GM23338 (cell line): ENCODE measurements at places on chromosomes 3 and 15. TPM values are rescaled to one million over a fixed set of nuclear protein-coding genes. Genes with fewer than 3 reads are reported as not detected.

DNA sequence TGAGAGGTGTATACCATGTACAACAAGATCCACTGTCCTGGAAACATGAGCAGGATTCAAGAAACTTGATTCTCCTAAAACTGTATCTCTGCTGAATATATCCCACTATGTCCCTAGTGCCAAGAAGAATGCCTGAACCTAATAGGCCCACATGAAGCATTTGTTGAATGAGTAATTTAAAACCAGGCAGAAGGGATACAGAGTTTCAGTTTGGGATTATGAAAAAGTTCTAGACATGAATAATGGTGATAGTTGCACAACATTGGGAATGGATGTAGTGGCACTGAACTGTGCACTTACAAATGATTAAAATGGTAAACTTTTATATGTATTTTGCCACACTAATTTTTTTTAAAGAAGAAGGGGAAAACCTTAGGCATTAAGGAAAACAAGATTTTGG, 261.1 kb downstream of the IL5RA start:
- H3K27me3 ChIP-seq = no peaks in the 10 kb centered on the region
- H3K4me1 ChIP-seq = no peaks in the 10 kb centered on the region
- H3K4me3 ChIP-seq = no peak overlapping the region
- DNase-seq = no peak
- H3K27ac ChIP-seq = no peak overlapping the region
- no peaks in the 10 kb centered on the region for H3K36me3 ChIP-seq

DNA sequence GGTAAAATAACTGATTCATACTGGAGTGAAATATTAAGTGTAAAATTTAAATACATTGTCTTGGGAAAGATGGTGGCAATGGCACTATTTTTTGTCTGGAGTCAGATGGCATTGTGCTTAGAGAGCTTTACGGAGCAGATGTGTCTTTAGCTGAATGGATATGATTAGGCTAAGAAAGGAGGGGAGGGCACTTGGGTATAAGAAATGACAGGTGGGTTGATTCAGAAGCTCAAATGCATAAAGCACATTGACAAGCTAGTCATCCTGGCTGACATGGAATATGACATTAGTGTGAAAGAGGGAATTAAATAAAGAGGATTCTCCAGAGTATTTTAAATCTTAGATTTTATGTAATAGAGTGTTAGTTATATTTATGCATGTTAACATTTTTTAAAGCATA, 570.1 kb upstream of the CBLB start:
- H3K27ac ChIP-seq = no peak overlapping the region
- DNase-seq = no peak
- H3K27me3 ChIP-seq = no peaks in the 10 kb centered on the region
- no peaks in the 10 kb centered on the region for H3K36me3 ChIP-seq

ACVR2B gene
- 25.3 and 27.9 TPM in 2 replicates for polyA plus RNA-seq

DNA sequence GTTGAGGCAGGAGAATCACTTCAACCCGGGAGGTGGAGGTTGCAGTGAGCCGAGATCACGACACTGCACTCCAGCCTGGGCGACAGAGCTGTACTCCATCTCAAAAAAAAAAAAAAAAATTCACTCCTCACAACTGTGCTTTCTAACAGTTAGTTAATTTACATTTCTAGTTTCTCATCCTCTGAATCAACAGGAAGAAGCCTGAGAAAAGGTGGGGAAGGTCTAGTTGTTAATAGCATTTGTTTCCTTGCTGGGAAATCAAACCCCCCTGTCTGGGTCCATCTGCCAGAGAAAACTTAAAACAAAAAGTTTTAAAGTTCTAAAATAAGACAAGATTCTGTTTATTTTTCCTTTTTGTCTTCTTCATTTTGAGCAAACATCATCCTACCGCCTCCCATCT, 62.3 kb downstream of the TMEM39A start:
- H3K27me3 ChIP-seq = no peaks in the 10 kb centered on the region
- DNase-seq = no peak
- H3K36me3 ChIP-seq = 0 out of 2 replicates have a peak, but pooled peaks cover 2% of the 10 kb centered on the region
- peaks cover 45% of the 10 kb centered on the region for H3K4me1 ChIP-seq
- H3K4me3 ChIP-seq = no peak overlapping the region
- H3K27ac ChIP-seq = no peak overlapping the region

- no peak for DNase-seq
- peaks cover 6% of the 10 kb centered on the region; the same call in 1 of the 2 replicates for H3K4me1 ChIP-seq
- H3K27me3 ChIP-seq = no peaks in the 10 kb centered on the region
- no peak overlapping the region for H3K27ac ChIP-seq
- H3K36me3 ChIP-seq = no peaks in the 10 kb centered on the region
These were observed 27.4 kb upstream of the CACNA2D3 start for GRCh38 chr3:54094926-54095325.

DNA sequence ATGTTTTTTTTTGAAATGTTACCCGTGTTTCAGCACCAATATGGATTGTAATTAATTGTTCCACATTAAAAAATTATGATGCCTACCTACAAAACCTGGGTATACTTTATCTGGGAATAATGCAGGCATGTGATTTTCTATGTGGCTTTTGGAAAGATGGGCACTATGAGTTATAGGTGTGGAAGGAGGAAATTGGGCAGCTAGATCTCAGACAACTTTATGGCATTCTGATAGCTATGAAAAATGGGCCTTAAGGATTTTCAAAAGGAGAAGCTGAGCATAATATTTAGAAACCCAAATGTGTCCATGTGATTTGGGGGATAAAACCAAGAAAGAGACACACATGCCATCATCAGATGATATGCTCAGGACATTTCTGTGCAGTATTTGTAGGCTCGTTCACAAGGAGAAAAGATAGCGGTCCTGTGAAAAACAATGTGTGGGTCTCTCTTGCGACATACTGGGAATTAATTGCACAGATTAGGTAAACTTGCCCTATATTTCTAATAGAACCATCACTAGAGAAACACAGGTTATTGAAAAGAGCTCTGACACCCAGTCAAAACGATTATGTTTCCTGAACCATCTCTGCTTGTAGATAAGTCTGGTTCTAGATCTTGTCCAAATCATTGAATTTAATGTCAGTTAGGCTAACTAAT, 35.3 kb downstream of the ARPP21 start:
- no peak overlapping the region for H3K27ac ChIP-seq
- no peaks in the 10 kb centered on the region for H3K27me3 ChIP-seq
- no peaks in the 10 kb centered on the region for H3K4me1 ChIP-seq

DNA sequence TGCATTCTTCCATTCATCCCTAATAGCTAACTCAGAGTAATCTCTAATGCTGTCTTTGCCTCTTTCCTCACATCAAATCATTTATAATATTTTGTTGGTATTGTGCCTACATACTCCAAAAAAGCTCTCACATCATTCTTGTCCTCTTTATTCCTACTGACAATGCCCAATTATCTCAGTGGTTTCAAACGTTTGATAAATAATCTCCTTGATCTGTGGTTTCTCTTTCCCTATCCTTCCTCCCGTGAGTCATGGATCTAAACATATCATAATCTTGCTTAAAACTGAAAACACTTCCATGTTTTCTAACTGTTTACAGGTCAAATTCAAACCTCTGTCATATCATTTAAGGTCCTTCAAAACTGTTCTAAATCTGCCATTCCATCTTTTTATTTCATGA, 115.1 kb downstream of the CNTN6 start:
- no peak for DNase-seq
- no peaks in the 10 kb centered on the region; the same call in 1 of the 2 replicates for H3K4me1 ChIP-seq

DNA sequence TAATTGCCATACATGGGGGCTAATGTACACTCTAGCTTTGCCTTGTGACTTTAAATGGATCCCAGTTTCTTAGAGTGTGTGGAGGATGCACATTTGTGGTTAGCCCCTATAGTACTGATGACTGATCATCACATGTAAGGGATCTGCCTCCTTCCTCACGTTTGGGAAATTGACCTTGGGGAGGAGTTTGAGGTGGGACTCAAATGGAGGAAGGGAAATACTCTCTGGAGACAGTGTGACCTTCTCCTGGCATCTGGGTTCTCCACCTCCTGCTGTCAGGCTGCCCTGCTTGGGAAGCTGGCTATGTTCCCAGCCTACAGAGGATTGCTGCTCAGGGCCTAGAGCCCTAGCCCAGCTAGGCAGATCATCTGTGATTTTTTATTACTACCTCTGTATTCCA, 48.7 kb downstream of the PPM1L start:
- H3K27me3 ChIP-seq = no peaks in the 10 kb centered on the region
- H3K36me3 ChIP-seq = no peaks in the 10 kb centered on the region
- H3K27ac ChIP-seq = no peak overlapping the region

PLS1 gene
- polyA plus RNA-seq = 18.0 and 18.4 TPM in 2 replicates

- H3K36me3 ChIP-seq = no peaks in the 10 kb centered on the region; the same call in 1 of the 2 replicates
- no peaks in the 10 kb centered on the region for H3K27me3 ChIP-seq
- no peaks in the 10 kb centered on the region for H3K4me1 ChIP-seq
- no peak for DNase-seq
- no peak overlapping the region for H3K27ac ChIP-seq
These were observed 160.1 kb upstream of the CCDC54 start for GRCh38 chr3:107217172-107217571.

DNA sequence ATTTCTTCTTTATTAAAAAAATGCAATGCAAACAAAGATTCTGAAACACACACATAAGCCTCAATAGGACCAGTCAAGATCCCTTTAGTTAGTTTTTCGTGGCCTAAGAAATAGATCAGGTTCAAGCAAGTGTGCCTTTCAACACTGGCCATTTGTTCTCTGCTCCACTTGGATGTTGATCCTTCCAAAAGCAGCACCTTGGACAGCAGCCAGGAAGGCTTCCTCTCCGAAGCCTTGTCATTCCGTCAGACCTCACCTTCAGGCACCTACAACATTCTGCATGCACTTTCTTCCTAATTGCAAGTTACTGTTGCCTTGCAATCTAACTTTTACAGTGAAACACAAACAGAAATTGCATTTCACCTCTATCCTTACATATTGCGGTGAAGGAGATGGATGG, 155.9 kb upstream of the FEZF2 start:
- peak; percentile 88 for DNase-seq
- H3K4me3 ChIP-seq = no peak overlapping the region
- H3K27ac ChIP-seq = no peak overlapping the region
- no peaks in the 10 kb centered on the region for H3K36me3 ChIP-seq

LYZL4 gene
- not detected in 2 replicates for polyA plus RNA-seq

- no peak overlapping the region for H3K27ac ChIP-seq
- no peak overlapping the region for H3K4me3 ChIP-seq
- no peaks in the 10 kb centered on the region for H3K27me3 ChIP-seq
- H3K36me3 ChIP-seq = 0 out of 2 replicates have a peak, but pooled peaks cover 9% of the 10 kb centered on the region
- no peaks in the 10 kb centered on the region for H3K4me1 ChIP-seq
These were observed 40.1 kb upstream of the TAFA4 start for GRCh38 chr3:68972358-68972979.

NDN gene
- polyA plus RNA-seq = 43.7 and 48.1 TPM in 2 replicates

GRCh38 chr3:142844339-142844977, 44.4 kb downstream of the PCOLCE2 start:
- H3K4me1 ChIP-seq = no peaks in the 10 kb centered on the region
- no peaks in the 10 kb centered on the region for H3K36me3 ChIP-seq
- no peak overlapping the region for H3K4me3 ChIP-seq
- no peaks in the 10 kb centered on the region for H3K27me3 ChIP-seq

DNA sequence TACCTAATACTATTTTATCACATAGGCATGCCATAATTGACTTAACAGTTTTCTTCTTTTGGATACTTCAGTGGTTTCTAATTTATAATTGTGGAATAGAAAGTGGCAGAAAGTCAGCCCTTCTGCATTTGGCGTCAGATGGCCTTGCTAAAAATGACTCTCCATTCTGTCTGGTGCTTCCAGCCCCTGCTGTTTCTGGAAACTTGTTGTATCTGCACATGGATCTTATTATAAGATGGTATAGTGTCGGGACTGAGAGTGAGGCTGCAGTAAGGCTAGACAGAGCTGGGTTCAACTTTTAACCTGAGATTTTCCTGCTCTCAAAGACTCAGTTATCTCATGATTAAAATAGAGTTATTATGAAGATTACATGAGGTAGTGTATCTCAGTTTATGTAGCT, 74.8 kb upstream of the WDR72 start:
- H3K27me3 ChIP-seq = no peaks in the 10 kb centered on the region
- no peaks in the 10 kb centered on the region for H3K36me3 ChIP-seq

GRCh38 chr3:148457886-148458285, 239.8 kb upstream of the AGTR1 start:
- no peaks in the 10 kb centered on the region for H3K4me1 ChIP-seq
- no peak overlapping the region for H3K27ac ChIP-seq
- no peak overlapping the region for H3K4me3 ChIP-seq
- no peaks in the 10 kb centered on the region for H3K27me3 ChIP-seq

DOCK3 gene
- 2.2 and 2.4 TPM in 2 replicates for polyA plus RNA-seq

TUBGCP4 gene
- polyA plus RNA-seq = 7.6 and 10.6 TPM in 2 replicates

CYP8B1 gene
- not detected in 2 replicates for polyA plus RNA-seq

DNA sequence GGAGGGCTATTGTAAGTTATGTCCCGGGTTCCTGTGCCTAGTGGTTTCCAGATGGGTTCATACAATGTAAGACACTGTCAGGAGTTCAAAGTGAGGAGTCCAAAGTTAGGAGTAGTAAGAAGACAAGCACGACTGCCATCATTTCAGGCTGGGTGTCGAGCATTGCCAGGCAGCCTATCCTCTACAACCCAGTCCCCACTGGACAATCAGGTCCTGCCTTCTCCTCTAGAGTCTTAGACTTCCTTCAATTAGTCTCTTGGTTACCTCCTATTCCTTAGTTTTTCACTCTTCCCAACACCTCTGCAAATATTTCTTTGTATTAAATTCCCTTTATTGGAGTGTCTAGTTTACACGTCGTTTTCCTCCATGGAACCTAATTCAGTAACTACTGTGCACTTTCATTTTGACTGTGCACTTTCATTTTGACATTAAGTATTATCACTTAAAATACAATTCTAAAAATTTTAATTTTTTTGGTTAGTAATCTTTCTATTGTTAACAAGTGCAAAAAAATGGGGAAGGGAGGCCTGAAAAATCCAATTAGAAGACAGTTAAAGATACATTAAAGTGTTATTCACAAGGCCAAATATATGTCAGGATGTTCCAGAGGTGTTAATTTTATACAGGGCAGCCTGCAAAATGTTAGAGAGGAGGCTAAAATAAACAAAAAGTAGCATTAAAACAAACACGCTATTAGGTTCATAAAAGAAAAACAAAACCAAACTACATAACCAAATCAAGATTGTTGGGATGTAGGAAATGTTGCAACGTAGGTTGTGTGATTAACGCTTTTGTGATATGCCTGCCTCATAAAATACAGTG, 155.3 kb downstream of the TBL1XR1 start:
- peaks cover 25% of the 10 kb centered on the region for H3K4me1 ChIP-seq
- no peaks in the 10 kb centered on the region for H3K27me3 ChIP-seq
- no peak for DNase-seq

- no peak overlapping the region for H3K27ac ChIP-seq
- H3K4me3 ChIP-seq = no peak overlapping the region
- no peaks in the 10 kb centered on the region for H3K36me3 ChIP-seq
- H3K27me3 ChIP-seq = no peaks in the 10 kb centered on the region
- no peak for DNase-seq
- 0 out of 2 replicates have a peak, but pooled peaks cover 5% of the 10 kb centered on the region for H3K4me1 ChIP-seq
These were observed 435.4 kb upstream of the RGMA start for GRCh38 chr15:93524432-93524831.

SMCO1 gene
- polyA plus RNA-seq = not detected in 2 replicates
